CD4-positive, alpha-beta T cell treated with Interleukin-6 at 100 ng/mL for 8 hours (primary cell): ENCODE measurements at places on chromosomes 7 and 10.

- DNase-seq = no peak
Observed at GRCh38 chr7:36080843-36081242, 72.2 kb upstream of the EEPD1 start.

DNA sequence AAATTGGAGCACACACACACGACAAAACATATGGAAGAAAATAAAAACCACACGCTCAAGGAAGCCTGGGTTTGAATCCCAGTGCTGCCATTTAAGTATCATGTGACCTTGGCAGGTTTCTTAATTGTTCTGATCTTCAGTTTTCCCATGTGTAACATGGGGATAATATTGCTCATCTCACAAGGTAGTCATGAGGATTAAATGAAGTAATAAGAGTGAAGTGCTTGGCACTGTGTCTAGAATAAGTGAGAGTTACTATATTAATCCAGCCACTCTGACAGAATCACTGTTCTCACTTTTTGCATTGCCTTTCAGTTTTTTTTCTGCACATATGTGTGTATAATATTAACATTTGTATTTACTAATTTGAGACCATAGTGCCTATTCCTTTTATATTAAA, 43.3 kb downstream of the GOLGA7B start:
- no peak for DNase-seq

GRCh38 chr10:99748823-99749451, 16.9 kb downstream of the CUTC start:
- DNase-seq = no peak

GRCh38 chr7:129531721-129532120, 29.4 kb downstream of the SMKR1 start:
- no peak for DNase-seq

- no peak for DNase-seq
Observed at GRCh38 chr7:128835790-128836641, 5.8 kb downstream of the FLNC start.

- DNase-seq = no peak
Observed at GRCh38 chr10:102121739-102122372, 1.7 kb upstream of the LDB1 start.

DNA sequence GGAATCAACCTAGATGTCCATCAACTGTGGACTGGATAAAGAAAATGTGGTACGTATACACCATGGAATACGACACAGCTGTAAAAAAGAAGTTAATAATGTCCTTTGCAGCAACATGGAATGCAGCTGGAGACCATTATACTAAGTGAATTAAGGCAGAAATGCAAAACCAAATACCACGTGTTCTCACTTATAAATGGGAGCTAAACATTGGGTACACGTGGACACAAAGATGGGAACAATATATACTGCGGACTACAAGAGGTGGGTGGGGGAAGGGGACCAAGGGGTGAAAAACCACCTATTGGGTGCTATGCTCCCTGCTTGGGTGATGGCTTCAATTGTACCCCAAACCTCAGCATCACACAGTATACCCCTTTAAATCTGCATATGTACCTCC, 385.5 kb downstream of the SORCS3 start:
- DNase-seq = no peak

GRCh38 chr7:7183061-7183837, 905 bp downstream of the C1GALT1 start:
- peak; percentile 29 for DNase-seq

- DNase-seq = no peak
Observed at GRCh38 chr10:118799777-118800176, 45.0 kb upstream of the CACUL1 start.

- no peak for DNase-seq
Observed at GRCh38 chr7:8205537-8205936, 56.4 kb downstream of the ICA1 start.

- no peak for DNase-seq
Observed at GRCh38 chr7:30924624-30925023, 13.0 kb downstream of the AQP1 start.

- DNase-seq = no peak
Observed at GRCh38 chr10:112914288-112914952, 35.6 kb upstream of the TCF7L2 start.

DNA sequence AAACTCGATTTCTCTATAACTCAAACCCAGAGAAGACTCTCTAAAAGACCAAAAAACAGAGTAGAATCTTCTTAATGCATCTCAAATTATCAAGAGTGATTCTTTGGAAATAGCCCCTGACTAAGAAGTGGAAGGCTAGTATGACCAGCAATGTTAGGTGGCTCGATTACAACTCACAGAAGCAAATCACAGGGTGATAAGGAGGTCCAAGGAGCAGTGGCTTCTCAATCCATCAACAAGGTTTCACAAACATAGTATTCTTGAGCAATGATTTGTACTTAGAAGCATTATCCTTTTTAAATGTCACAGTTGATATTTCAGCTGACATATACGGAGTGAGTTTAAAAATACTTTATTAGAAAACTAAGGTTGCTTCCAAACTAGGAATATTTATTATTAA, 127.7 kb downstream of the CNOT4 start:
- DNase-seq = no peak

DNA sequence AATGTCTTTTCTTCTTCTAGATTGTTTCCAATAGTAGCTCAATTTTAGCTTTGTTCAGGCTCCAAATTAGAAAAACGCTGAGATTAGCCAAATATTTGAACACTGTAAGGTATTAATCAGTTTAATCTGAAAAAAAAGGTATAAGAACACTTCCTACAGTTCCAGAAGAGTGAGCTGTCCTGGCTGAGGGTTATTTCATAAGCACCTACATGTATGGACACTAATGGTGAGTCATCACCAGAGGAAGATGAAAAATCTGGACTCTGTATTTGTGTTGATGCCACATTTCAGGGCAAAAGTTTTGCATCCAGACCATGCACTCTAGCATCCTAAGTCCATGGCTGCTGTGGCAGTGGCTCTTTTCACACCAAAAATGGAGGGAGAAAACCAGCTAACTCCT, 189.5 kb downstream of the ANKRD30A start:
- no peak for DNase-seq
